ELR (cell line): ENCODE measurements at places on chromosomes 16 and 17.

DNA sequence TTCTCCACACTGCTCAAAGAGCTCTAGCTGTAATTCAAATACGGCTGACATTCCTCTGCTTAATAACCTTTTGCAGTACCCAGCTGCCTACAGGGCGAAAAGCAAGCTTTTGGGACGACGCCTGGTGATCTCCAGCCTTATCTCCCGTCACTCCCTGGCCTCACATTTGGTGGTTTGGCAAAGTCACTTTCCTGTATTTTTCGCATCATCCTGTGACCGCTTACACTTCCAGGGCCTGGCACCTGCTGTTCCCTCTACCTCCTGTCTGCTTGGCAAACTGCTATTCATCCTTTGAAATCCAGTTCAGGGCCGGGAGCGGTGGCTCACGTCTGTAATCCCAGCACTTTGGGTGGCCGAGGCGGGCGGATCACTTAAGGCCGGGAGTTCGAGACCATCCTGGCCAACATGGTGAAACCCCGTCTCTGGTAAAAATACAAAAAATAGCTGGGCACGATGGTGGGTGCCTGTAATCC is 2.7 kb upstream of the BHLHA9 start:
- no peak for DNase-seq

- DNase-seq, result no peak
Observed at GRCh38 chr16:12815361-12815760, 11.7 kb upstream of the CPPED1 start.

- no peak for DNase-seq
Observed at GRCh38 chr16:85683363-85683762, 5.4 kb downstream of the GINS2 start.

DNA sequence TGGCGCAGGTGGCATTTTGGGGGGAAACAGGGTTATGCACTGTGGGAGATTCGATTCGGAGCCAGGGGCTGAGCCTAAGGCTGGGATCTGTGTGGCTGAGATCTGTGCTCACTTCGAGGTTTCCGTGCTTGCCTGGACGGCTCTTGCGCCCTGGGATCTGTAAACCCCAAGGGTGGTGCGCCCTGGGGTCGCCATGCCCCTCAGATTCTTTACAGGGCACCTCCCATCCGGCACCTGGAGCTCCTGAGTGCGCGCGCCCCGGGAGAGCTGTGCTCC is 377 bp downstream of the SLC13A5 start:
- no peak for DNase-seq

- DNase-seq, result no peak
Observed at GRCh38 chr16:17683281-17683680, 212.5 kb upstream of the XYLT1 start.

GRCh38 chr16:30065943-30066760 is 592 bp downstream of the ALDOA start:
- DNase-seq, result peak; percentile 78

- DNase-seq, result no peak
Observed at GRCh38 chr16:79041206-79041605, 559.3 kb downstream of the MAF start.

GRCh38 chr16:9706217-9706836 is 475.9 kb downstream of the GRIN2A start:
- peak; percentile 2 for DNase-seq

- no peak for DNase-seq
Observed at GRCh38 chr17:51346218-51346982, 86.1 kb downstream of the UTP18 start.

- DNase-seq, result peak; percentile 85
Observed at GRCh38 chr17:2250140-2251095, 53.2 kb downstream of the SMG6 start.

DNA sequence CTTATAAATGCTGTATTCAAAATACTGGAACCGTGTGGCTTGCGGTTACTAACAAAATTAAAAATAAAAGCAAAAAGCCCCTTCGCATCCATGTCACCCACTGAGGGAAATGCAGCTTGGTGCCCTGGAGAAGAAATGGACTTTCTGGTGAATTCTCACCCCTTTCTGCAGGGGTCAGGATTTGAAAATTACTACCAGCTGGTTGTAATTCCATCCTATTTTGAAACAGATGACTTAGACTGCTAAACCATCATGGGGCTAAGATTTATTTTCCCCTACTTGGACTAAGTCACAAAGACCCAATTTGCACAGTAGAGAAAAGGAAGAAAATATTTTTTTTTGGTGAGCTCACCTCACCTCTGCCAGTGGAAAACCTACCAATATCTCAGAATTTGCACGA is 111.4 kb upstream of the MYOCD start:
- DNase-seq, result no peak

DNA sequence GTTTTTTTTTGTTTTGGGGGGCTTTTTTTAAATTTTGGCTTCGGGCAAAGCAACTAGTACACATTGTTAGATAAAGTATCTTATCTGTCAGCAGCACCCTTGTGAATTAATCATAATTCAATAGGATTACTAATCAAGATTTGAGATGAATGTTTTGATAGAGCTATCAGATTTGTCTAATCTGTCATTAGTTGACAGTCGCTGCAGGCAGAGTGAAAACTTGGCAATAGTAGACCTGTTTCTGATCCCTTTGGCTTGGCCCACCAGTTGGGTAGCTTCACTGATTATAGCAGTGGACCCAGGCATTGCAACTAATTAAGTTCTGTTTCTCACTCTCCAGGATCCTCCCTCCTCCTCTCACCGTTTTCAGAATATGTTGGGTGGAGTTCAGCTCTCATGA is 258.6 kb downstream of the IRX3 start:
- no peak for DNase-seq

DNA sequence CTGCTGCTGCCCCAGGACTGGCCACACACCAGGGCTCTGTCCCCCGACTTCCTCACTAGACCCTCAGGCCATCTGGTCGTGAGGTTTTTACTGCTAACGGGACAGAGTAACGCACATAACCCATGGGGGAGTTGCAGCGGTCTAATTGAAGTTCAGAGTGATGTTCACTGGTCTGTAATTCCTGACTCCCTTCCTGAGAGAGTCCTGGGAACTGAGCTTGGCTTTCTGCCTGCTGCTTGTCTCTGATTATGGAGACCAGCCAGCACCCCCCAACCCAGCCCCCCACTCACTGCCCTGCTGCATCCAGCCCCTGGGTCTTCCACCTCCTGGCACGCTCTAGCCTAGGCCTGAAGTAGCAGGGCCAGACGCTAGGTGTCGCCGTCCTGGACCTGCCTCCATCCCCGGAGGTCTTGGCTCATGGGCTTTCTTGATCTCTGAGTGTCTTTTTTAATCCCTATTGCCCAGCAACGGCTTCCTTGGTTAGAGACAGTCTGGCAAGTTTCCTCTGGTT is 192.9 kb downstream of the CCDC182 start:
- no peak for DNase-seq

- peak; percentile 67 for DNase-seq
Observed at GRCh38 chr16:117379-118365, 20.8 kb downstream of the NPRL3 start.

DNA sequence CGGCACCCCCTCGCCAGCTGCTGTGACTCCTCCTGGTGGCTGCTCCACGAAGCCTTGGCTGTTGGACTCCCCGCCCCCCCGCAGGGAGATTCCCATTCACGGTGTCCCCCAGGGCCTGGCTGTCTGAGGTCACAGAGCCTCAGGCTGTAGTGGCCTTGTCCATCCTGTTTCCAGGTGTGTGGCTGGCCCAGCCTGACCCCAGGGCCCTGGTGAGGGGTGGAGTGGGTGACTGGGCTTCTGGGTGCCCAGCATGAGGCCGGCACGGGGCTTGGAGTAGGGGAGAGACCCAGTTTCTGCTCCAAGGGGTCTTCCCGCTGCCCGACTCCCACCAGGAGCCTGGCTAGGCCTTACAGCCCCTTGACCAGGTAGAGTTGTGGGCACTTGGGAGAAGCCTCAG is 10.4 kb downstream of the PRSS27 start:
- DNase-seq, result no peak

GRCh38 chr16:53991754-53992378 is 287.9 kb downstream of the FTO start:
- DNase-seq, result no peak

GRCh38 chr16:67951485-67951884 is 7.6 kb upstream of the LCAT start:
- DNase-seq, result no peak

DNA sequence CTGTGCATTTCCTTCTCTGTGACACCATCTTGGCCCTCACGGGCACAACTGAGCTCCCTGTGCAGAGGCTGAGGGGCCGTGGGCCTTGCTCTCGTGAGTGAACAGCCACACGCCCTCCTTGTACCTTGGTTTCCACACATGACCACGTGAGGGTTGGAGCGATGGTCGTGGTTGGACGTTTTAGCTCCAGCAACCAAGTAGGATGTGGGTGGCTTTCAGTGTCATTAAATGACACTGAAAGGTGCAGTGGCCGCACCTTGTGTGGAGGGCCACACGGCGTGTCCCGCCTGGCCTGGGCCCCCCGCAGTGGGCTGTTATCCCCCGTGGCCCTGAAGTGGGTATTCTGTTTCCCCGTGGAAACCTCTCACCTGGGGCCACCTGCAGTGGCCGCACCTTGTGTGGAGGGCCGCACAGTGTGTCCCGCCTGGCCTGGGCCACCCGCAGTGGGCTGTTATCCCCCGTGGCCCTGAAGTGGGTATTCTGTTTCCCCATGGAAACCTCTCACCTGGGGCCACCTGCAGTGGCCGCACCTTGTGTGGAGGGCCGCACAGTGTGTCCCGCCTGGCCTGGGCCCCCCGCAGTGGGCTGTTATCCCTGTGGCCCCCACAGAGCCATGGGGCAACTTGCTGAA is 28.2 kb downstream of the ACSF3 start:
- no peak for DNase-seq

DNA sequence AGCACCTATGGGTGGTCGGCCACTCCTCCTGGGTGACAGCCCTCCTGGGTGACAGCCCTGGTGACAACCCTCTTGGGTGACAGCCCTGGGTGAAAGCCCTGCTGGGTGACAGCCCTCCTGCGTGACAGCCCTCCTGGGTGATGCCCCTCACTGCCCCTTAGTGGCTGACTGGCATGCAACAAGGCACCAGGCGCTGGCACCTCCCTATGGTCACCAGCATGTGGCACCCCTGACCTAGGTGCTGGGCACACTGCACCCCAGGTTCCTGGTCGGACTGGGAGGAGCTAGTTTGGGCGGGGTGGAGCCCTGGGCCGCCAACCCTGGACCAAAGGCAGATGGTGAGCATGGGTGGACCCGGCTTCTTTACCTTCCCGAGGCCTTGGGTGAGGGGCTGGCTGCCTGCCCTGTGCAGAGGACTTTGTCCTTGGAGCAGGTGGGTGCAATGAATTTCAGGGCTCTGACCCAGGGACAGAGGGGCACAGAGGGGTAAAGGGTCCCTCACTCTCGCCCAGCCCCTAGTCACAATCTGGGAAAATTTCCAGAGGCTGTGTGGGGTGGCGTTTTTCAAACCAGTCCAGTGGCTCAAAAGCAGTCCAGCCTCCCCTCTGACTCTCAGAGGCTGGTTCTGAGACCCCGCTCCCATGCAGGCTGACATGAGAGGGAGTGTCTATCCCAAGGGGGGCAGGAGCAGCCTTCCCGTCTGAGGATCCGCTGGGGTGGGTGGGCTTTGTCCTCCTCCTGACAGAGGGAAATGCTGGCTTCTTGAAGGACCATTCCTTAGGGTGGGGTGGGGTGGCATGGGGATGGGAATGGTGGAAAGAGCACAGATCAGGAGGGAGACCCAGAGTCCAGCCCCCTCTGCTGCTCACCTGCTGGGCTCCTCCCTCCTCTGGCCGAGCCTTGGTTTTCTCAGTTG is 25.9 kb upstream of the TNFRSF13B start:
- DNase-seq, result peak; percentile 19

DNA sequence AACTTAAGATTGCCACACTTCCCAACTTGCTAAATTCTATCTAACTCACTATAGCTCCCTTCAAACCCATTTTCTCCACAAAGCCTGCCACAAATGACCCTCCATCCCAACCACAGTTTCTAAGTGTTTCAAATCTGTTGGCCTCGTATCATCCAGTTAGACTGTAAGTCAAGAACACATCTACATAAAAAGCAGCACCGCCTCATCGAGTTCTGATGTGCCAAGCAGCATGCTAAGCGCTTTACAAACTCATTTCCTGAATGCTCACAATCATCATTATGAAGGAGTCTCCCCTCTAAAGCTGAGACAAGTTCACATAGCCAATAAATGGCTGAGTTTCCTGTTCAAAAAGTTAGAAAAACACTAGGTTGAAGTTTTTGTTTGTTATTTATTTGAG is 9.2 kb upstream of the ANKFY1 start:
- no peak for DNase-seq

GRCh38 chr17:80091376-80091775 is 10.0 kb upstream of the GAA start:
- DNase-seq, result no peak

- DNase-seq, result no peak
Observed at GRCh38 chr16:56428091-56428490, 2.7 kb upstream of the AMFR start.

DNA sequence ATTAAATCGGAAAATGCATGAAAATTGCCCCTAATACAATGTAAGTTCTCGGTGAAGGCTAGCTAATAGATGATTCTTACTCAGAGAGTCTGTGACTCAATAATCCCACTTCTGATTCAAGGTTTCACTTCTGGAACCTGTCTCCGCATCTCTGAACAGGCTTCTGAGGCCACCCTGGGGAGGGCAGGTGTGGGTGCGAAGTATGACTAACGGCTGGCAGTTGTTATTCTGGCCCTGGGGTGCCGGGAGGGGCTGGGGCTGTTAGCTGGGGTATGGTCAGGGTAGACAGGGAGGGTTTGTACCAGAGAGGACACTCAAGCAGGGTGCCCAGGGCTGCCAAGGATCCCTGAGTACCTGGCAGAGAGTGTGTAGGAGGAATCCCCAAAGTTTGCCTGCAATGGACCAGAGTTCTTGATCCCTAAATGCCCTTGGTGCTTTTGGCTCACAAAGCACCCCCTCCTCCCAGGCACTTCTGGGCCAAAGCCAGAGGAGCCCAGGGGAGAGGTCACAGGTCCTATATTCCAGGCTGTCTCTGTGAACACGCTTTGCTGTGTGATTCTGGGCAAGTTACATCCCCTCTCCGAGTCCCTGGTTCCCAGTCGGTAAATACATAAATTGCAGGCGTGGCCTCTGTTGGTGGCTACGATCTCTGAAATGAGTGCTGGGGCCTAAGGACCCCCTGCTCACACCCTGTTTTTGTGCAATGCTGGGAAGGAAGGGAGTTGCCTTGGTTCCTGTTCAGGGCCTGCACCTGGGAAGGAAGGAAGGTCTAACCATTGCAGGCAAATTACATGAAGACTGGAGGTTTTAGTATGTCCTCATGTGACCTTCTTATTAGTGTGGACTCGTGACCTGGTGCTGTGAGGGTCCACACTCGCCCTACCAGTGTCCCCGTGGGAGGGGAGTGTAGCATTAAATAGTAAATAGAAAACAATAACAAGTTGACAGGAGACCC is 49.9 kb upstream of the CPNE2 start:
- DNase-seq, result peak; percentile 36

DNA sequence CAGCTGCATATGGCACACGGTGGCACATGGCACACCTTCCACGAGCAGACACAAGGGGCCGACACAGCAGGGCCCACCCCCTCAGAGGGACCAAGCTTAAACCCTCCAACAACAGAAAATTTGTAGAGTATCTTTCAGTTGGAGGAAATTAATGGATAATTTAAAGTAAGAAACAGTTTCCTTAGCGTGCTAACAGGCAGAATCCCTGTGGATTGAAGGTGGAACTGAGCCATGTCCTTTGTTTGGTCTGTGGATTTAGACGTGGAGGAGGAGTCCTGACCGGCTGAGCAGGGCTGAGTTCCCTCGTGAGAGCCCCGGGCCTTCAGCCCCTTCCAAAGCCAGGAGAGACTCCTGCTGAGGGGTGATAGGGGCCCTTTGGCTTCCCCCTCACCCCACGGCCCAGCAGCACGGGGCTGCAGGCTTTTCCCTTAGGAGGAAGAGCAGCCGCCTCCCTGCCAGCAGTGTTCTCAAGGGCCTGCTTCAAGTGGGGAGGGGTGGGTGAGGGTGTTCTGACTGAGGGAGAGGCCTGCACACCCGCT is 1.4 kb upstream of the CYB561 start:
- DNase-seq, result no peak

GRCh38 chr17:75036643-75037268 is 10.0 kb downstream of the ATP5PD start:
- DNase-seq, result peak; percentile 5
